ENCODE measurements at places on chromosomes 1 and 21. TPM values are rescaled to one million over a fixed set of nuclear protein-coding genes. Genes with fewer than 3 reads are reported as not detected.
A peak's percentile ranks its signal among the peaks of the same experiment; 100 is the strongest.

PLA2G2C gene
- total RNA-seq = not detected

CACNA1S gene
- not detected for total RNA-seq

MMEL1 gene
- total RNA-seq = not detected

- DNase-seq = no peak
Observed at GRCh38 chr1:97297611-97298010, 576.0 kb downstream of the PTBP2 start.

GRCh38 chr1:240739139-240739538, 127.2 kb upstream of the GREM2 start:
- DNase-seq = no peak

GRCh38 chr1:201053155-201053860, 29.8 kb upstream of the KIF21B start:
- no peak for DNase-seq

DNA sequence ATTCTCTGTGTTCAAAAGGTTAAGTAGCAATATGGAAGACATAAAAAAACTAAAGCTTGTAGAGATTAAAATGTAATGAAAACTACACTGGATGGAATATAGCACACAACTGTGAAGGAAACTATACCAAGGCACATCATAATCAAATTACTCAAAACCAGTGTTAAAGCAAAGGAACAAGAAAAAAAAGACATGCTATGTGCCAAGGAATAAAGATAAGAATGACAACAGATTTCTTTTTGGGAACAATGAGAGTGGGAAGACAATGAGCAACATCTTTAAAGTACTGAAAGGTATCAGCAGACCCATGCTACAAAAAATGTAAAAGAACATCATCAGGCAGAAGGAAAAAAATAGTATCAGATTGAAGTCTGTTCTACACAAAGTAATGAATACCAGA, 157.8 kb downstream of the VPS13D start:
- DNase-seq = no peak

- peak; percentile 82 for DNase-seq
Observed at GRCh38 chr1:156126630-156127534, 12.4 kb downstream of the LMNA start.

DNA sequence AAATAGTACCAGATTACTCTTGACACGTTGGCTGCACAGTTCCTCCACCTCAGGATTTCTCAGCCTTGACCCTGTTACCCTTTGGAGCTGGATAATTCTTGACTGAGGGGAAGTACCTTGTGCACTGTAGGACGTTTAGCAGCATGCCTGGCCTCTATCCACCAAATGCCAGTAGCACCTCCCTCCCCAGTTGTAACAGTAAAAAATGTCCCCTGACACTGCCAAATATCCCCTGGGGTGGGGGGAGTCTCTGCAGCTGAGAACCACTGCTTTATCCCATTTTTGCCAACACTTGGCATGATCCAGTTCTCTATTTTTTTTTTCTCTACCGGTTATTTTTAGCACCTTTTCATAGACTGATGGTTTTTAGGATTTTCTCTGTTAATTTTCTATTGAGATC, 34.0 kb downstream of the C1orf198 start:
- DNase-seq = peak; percentile 30

- DNase-seq = no peak
Observed at GRCh38 chr1:104973516-104973915, 1223.8 kb downstream of the AMY1C start.

GRCh38 chr1:151902858-151903257, 6.5 kb downstream of the THEM4 start:
- no peak for DNase-seq

- DNase-seq = no peak
Observed at GRCh38 chr21:42337276-42337675, 13.5 kb downstream of the TFF2 start.
